Right renal cortex interstitium (tissue), 3 donors: ENCODE measurements at places on chromosomes 1 and 21.
A peak's percentile ranks its signal among the peaks of the same experiment; 100 is the strongest.

DNA sequence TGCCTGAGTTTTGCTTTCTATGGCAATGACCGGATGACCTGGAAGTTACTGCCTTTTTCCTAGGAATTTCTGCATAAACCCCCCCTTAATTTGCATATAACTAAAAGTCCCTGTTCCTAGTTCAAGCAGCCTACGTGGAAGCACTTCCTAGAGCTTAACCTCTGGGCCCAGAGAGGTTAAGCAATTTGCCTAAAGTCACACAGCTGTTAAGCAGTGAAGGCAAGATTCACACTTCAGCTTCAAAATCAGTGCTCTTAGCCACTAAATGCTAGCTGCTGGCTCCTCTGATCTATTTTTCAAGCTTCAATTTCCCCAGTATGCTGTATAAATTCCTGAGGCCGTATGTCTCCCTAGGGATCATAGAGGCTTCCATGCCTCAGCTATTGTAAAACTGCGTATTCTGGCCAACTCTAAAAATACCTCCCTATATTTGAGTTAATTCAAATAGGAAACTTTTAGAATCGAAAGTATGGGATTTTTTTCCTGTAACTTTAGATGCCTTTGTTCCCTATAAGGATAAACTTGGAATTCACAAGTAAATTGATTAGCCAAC, 53.1 kb upstream of the CD5L start:
- no peak for DNase-seq

DNA sequence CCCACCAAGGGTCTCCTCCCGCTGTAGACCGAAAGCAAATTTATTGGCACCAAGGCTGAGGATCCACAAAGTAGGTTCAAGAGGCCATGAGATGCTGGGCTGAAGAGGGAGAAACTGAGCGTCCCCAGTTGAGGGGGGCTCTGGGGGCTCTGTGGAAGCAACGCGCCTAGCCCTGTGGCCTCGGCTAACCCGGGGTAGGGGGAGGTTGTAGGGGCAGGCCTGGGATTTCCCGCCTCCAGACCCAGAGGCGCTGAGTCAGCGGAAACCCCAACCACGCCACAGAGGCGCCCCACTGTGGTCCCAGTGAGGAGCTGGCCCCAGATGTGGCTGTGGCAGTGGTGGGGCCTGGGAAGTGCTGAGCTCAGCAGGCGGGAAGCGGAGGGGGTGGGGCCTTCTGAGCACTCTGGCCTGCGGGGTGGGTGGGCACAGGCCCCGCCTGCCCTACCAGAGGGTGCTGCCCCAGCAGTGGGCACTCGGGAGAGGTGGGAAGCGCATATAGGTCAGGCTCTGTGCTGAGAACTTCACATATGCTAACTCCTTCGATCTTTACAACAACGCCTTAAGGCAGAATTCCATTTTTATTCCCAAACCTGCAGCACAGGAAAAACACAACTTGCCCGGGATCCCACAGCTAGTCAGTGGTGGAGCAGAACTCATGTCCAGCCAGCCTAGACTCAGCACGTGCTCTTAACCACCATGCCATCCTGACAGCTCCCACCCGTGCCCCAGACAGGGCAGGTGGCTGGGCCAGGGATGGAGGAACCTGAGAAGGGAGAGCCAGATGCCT, 1.5 kb upstream of the COL16A1 start:
- DNase-seq = no peak

DNA sequence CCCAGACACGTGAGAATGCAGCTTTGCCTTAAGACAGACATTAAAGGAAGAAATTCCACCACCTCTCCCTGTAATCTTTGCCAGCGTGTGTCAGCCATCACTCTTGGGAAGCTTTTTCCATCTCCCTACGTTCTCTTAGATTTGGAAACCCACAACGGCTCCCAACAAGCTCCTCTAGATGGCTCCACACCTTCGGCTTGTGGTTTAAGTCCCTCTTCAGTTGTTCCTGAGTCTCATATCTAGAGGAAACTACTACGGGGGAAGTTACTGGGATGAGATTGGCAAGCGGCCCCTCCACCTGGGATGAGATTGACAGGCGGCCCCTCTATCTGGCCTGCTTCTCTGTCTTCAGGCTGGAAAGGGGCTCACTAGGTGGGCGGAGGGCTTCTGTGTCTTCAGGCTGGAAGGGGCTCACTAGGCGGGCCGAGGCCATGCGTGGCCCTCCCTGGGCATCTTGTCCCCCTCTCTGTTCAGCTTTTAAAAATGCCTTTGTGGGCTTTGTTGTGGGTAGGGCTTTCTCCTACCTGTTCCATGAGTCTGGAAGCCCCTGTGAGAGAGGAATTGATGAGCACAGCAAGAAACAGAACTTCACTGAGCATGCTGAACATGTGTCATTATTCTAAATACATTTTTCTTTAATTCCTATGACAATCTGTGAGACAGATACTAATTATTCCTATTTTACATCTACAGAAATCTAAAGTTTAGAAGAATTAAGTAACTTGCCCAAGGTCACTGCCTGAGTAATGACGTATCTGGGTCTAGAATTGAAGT, 670.5 kb downstream of the KIF26B start:
- DNase-seq = no peak

- DNase-seq = no peak
These were observed 31.0 kb downstream of the TTC39A start for GRCh38 chr1:51299185-51299885.

GRCh38 chr1:88680471-88680870, 3.6 kb upstream of the PKN2 start:
- no peak for DNase-seq

DNA sequence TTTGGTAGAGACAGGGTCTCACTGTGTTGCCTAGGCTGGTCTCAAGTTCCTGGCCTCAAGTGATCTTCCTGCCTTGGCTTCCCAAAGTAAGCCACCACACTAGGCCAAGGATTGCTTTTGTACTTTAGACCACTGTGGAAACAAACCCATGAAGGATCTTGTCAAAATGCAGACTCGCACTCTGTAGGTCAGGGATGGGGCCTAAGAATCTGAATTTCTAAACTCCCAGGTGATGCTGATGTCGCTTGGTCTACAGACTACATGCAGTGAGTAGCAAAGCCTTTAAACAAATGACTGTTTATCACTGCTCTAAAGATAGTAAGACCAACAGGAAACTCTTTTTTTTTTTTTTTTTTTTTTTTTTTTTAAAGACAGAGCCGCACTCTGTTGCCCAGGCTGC, 54.1 kb upstream of the MUTYH start:
- DNase-seq = no peak

DNA sequence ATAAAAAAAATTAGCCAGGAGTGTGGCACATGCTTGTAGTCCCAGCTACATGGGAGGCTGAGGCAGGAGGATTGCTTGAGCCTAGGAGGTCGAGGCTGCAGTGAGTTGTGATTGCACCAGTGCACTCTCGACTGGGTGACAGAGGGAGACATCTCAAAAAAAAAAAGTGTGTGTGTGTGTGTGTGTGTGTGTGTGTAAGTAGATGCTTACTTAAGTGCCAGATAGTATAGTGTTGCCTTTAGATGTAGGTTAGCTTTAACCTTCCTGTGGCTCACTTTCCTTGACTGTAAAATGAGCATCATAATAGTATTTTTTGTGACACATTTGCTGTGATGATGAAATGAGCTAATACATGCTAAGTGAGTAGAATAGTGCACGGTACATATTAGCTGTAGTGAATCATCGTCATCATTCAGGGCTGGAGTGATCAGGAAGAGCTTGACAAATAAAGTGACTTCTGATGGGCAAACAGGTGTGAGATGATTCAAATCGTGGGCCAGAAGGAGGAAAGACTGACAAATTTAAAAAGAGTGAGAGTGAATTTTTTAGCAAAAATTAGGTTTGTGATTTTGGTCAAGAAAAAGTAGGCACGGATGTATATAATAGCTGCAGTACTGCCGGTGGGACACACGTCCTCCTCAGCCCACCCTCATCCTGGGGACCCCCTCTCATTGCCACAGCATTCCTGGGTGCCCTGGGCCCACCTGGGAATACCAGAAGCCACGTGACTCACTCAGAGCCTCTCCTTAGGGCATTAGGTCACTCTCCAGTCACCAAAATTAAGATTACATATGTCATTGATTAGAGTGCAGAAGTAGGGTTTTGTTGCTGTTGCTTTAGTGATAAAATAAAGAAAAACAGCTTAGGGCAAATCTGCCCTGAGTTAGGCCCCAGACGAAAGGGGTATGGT, 33.9 kb downstream of the EIF2D start:
- no peak for DNase-seq

GRCh38 chr1:40766017-40766416, 17.6 kb upstream of the KCNQ4 start:
- DNase-seq = no peak

DNA sequence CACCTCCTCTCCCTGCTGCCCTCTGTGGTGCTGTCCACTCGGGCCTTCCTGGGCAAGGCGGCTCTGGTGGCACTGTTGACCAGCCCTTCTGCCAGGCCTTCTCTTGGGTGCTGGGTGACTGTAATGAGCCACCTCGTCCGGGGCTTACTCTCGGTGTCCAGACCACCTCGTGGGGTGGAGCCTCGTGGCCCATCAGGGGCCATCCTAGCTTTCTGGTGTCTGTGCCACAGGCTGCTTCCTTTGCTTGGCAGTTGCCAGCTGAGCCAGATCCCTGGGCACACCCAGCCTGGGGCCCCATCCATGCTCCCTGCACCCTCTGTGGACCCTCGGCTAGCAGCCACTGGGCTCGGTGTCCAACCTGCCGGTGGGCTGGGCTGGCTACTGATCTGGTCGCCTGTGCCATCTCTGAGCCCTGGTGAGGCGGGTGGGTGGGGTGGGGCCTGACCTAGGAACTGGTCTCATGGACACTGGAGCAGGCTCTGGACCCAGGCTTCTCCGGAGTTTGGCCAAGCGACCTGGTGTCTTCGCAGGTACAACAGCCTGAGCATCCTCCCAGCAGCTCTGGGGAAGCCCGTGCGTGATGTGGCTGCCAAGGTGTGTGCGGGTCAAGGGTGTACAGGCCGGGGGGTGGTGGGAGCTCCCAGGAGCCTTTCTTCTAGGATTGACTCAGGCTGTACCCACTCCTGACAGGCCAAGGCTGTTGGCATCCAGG, 1.4 kb downstream of the PRXL2B start:
- no peak for DNase-seq

- no peak for DNase-seq
These were observed 153.1 kb downstream of the PSMG1 start for GRCh38 chr21:39029900-39030884.

GRCh38 chr1:54324251-54325140, 81.7 kb downstream of the SSBP3 start:
- DNase-seq = peak; percentile 62

- no peak for DNase-seq
These were observed 825 bp downstream of the FABP3 start for GRCh38 chr1:31372051-31372450.

DNA sequence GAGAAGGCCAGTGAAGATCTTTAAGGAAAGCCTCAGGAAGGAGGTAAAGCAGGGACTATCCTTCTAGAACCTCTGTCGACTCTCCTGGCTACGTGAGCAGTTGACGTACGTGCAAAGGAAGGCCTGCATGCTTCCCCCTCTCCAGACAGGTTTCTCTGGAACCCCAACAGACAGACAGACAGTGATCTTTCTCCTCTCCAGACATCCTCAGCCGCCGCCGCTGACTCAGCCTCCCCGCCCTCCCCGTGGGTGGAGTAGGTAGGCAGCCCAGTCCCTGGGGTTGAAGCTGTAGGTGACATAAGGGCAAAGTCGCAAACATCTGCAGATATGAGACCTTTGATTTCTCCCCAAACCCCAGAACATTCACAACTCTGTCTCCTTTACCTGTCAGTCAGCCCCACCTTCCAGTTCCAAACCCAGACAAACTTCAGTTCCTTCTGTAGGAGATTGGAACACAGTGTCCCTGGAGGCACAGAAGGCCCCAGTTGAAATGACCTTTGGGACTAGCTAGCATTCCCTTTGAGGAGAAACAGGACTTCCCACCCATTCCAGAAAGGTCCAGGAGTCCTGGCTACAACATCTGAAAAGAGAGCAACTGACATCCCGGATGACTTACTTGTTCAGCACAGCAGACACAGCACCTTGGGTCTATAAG, 146.0 kb upstream of the JUN start:
- no peak for DNase-seq

DNA sequence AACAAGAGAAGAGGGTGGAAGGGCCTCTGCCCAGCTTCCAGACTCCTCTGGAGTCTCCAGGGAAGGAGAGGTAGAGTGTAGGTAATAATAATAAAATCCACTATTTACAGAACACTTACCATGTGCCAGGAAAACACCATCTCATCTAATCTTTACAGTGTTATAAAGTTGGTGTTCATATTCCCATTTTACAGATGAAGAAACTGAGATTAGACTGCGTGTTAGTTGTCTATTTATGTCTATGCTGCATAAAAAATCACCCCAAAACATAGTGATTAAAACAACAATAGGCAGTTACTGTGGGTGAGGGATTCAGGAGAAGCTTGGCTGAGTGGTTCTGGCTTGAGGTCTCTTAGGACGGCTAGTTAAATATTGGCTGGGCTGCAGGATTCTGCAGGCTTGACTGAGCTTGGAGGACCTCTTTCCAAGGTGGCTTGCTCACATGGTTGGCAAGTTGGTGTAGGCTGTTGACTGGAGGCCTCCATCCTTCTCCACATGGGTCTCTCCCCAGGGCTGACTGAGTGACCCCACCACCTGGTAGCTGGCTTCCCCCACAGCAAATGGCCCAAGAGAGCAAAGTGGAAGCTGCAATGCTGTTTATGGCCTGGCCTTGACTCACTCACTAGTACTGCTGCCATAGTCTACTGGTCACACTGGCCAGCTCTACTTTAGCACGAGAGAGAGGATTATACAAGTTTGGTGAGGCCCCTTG, 6.5 kb upstream of the ALX3 start:
- DNase-seq = no peak

GRCh38 chr1:183884526-183884925, 79.6 kb downstream of the RGL1 start:
- DNase-seq = no peak

DNA sequence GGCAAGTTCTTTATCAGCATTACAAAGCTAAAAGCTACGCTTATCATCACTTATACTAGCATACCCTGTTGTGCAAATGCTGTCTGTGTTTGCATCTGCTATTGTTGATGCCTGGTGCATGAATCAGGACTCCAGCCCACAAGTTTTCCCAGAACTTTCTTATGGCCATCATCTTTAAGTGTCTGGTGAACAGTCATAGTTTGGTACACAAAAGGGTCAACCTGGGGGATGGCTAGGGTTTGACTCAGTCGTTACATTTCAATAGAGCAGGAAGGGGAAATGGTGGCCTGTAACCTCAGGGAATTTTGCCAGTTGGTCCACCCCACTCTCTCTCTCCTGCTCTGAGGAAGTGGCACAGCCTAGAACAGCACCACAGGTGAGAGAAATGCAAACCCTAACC, 35.4 kb downstream of the SELL start:
- no peak for DNase-seq

DNA sequence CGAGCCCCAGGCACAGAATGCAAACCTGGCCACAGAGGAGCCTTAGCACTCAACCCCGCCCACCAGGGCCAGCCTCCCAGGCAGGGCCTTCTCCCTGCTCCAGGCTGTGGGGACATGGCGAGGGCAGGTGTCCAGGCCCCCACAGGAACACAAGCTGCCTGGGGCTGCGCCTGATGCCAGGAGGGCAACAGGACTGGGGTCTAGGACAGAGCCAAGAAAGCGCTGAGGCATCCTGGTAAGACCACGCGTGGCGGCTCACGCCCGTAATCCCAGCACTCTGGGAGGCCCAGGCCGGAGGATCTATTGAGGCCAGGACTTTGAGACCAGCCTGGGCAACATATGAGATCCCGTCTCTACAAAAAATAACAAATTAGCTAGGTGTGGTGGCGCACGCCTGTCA, 59.1 kb downstream of the MEGF6 start:
- no peak for DNase-seq

- DNase-seq = no peak
These were observed 72.9 kb downstream of the C1orf87 start for GRCh38 chr1:60000625-60001024.
